ENCODE measurements at places on chromosomes 3 and 15.

DNA sequence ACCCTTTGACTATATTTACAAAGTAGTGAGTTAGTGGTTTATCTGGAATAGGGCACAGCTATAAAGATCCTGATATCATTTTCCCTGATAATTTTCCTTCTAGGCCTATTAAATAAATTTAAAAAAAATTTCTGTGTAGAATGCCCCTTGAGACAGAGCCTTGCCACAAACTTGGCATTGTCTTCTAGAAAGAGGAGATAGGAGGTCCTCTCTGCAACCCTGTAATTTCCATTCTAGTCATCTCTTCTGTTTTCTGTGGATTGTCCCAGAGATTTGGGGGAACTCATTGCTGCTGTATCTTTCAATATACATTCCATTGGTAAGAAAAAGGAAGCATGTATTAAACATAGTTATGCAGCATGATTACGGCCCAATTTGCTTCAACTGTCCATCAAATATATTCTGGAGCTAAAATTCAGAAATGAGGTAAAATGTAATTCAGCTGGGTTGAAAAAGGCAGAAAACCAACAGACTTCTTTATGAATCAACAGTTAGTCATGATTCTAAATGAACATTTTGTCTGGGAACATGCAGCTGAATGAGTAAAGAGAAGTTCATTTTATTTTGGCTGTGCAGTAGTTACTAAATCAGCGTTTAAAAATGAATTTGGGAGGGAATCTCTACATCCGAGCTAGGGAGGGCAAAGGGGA lies 401.1 kb downstream of the NAALADL2 start:
- no peak for DNase-seq

GRCh38 chr3:51434746-51435327 lies 43.8 kb downstream of the RBM15B start:
- peak; percentile 27 for DNase-seq

DNA sequence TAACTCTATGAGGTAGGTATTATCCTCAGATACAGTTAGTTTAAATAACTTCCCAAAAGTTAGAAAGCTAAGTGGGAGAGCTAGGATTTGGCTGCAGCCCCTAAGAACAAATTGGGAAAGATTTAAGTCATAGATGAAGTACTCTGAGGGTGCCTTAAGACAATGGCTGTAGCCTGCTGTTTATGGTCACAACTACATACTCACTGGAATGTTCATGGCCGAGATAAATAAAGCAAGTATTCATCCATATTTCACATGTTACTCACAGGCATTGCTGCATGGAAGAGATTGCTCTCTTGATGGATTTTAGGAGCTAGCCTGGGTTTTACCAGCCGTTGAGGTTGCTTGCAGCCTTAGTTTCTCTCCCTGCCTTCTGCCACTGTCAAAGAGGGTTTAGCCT lies 145.0 kb downstream of the CMSS1 start:
- DNase-seq, result no peak

- no peak for DNase-seq
Observed at GRCh38 chr15:28932361-28932760, 46.6 kb downstream of the APBA2 start.

DNA sequence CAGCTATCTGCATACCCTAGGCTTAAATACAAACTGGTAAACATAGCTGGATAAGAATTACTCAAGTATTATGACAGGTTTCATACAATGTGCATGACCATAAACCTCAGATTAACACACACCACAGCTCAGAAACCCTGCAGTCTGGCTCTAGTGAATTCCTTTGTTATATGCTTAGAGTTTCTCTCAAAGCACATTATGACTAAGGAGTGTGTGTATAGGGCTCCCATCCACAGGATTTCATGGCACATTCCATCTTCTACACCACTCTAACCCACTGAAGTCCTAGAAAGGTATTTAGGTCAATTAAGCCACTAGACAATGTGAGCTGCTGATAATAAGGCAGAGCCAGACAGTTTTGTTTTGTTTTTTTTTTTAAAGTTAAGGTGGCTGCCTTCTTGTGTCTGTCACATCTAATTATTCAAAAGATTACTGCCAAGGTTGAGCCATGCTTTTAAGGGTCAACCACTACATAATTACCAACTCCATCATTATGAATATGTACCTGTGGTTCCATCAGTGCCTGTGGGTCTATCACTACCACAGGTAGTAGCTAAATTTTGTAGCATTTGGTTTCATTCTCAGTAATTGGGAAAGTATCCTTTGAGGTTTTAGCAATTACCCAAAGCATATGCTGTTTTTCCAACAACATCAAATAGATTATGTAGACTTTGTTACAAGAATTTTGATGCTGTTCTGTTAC lies 107.0 kb downstream of the ALCAM start:
- no peak for DNase-seq

GRCh38 chr15:70252951-70253320 lies 155.2 kb upstream of the TLE3 start:
- no peak for DNase-seq

DNA sequence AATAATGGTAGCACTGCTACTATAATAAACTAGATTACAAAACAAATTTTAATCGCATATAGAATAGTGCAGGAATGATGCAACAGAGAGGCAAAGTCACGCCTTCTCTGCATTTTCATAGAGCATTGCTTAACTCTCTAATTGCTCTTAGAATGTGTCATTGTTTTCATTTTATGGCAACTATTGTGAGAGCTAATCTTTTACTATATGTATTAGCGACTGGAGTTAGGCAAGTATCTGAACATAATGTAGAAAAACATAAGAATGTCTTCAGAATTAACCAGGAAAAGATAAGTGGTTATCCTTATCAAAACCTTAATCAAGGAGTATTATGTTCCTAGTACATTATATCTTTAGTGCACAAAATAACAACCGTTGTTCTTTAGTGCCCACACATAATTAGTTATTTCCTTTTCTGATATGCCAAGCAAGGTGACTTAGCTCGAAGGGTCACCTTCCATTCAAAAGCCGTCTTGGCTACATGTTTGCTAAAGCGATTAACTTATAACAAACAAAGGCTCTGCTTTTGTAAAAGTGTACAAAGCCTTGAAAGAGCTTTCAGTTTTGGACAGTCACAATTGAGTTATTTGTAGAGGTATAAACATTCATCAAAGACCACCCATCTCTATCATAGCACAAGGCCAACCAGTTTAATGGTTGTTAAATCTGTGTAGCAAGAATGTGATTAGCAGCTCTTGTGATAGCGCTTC lies 1328.9 kb downstream of the ROBO2 start:
- no peak for DNase-seq

DNA sequence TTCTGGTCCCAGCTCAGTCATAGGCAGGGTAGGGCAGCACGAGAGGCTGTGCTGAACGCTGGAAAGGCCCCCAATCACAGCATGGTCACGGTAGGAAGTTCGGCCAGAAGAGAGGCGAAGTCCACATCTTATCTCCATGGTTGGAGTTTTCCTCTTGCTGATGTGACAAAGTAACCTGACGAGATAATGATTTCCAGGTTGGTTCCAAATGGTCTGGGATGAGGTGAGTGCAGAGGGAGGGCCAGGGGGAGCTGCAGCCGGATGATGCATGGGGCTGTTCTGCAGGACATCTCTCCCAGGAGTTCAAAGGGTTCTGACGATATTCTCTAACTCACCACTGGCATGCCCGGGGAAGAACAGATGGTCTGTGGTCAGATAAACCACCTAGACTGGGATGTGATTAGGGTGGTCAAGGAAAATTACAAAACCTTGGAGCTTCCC lies 83.2 kb upstream of the WNT5A start:
- no peak for DNase-seq

DNA sequence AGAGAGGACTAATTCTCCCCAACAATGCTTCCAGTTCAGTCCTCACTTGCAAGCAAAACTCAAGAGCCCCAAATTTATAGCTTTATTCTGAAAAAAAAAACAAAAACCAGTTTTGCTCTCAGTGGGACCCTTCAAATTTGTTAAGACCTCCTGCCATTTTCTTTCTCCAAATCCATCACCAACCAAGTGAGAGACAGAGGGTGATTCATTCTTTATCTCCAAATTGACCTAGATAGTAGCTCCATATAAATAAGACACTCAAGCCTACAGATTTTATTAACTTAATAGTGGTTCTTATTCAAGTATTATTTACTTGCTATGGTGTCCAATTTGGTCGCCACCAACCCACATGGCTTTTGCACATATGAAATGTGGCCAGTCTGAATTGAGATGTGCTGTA lies 195.8 kb downstream of the RORA start:
- no peak for DNase-seq

GRCh38 chr3:106255870-106256248 lies 387.0 kb upstream of the CBLB start:
- DNase-seq, result no peak

- no peak for DNase-seq
Observed at GRCh38 chr15:35484231-35484945, 61.6 kb downstream of the DPH6 start.

- DNase-seq, result no peak
Observed at GRCh38 chr3:150307311-150308036, 100.6 kb upstream of the TSC22D2 start.

DNA sequence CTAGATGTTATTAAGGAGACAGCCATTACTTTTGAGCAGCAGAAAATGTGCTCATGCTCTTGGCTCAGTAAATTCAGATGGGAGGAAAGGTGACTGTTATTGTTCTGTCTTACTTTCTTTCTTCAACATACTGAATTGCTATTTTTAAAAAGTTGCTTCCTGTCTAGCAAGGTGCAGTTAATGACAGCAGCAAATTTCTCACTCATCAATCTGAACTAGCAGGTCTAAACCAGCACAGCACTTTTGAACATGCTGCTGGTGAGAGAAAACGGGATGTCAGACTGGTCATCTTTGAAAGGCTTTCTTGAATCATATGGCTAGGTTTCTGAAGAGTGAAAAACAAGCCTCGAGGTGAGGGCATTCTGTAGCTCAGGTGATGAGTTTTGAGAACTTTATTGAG lies 384.7 kb downstream of the MFSD1 start:
- DNase-seq, result no peak

DNA sequence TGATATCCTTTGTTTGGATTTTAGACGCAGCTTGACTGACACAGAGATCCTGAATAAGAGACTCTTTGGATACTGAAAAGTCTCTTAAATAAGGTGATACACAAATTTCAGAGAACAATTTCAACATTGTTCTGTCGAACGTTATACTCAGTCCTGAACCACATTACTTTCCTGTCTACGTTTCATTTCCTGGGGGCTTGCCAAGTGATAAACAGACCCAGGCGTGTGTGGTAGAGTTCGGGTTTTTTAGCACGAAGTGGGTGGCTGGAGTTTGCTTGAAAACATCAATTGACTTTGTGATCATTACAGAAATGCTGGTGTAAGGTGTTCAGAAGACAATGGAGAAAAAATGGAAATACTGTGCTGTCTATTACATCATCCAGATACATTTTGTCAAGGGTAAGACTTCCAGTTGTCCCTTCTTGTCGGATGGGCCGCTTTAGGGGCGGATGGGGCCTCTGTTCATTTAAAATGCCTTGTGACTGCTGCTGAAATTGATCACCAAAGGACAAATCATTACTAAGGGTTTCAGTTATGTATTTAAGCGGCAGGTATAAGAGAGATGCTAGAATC lies at the start of gene CD96:
TSS of gene CD96 (plus strand) at position 287 of the 573 bp plus-strand sequence. CDS start at position 339, 52 bp downstream.
- DNase-seq, result no peak

GRCh38 chr15:99324082-99324620 lies 72.9 kb downstream of the LRRC28 start:
- no peak for DNase-seq

DNA sequence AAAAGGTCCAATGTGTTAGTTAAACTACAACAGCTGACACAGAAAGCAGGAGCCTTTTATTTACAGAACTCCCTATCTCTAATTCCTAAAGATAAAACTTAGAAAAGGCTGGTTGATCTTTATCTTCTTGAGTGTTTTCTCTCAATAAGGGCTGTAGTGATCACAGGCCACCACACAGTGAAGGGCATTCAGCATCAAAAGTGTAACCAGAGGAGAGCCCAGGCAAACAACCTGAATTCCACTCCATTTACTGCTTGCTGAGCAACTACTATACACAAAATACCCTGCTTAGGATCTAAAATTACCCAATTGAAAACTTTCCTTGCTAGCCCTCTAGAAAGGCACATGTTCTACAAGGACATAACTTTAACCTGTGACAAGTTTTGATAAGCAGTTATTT lies 122.7 kb downstream of the MEIS2 start:
- DNase-seq, result no peak

- DNase-seq, result no peak
Observed at GRCh38 chr15:29699791-29700190, 122.5 kb downstream of the TJP1 start.

GRCh38 chr3:189698811-189699210 lies 67.6 kb downstream of the TP63 start:
- no peak for DNase-seq

GRCh38 chr15:90845201-90845949 lies 23.0 kb upstream of the FURIN start:
- no peak for DNase-seq

DNA sequence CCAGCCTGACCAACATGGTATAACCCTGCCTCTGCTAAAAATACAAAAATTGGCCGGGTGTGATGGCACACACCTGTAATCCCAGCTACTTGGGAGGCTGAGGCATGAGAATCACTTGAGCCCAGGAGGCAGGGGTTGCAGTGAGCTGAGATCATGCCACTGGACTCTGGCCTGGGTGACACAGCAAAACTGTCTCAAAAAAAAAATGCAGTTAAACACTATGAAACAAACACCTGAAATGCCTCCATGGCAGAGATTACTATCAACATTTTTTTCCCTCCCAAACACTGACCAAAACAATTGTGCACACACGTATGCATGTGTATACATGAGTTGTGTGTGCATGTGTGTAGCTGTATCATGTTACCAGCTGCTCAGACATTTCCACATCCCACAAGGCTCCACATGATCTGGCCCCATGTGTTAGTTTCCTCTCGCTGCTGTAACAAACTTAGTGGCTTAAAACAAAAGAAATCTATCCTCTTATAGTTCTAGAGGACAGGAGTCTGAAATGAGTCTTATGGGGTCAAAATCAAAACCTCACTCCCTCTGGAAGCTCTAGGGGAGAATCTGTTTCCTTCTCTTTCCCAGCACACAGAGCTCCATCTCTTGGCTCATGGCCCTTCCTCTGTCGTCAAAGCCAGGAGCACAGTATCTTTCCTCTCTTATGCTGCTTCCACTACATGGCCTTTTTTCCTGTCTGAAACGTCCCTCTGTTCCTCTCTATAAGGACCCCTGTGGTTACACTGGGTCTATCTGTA lies 34.5 kb downstream of the SLC41A3 start:
- DNase-seq, result no peak

- no peak for DNase-seq
Observed at GRCh38 chr3:49826016-49826415, 12.3 kb upstream of the UBA7 start.

- no peak for DNase-seq
Observed at GRCh38 chr3:16520970-16521881, 7.7 kb upstream of the RFTN1 start.

- peak; percentile 44 for DNase-seq
Observed at GRCh38 chr3:15331606-15332404, 581 bp downstream of the SH3BP5 start.

All from HuH-7.5 (cell line).